CD4-positive, alpha-beta T cell treated with Interleukin-4 for 1 hour (primary cell): ENCODE measurements at places on chromosomes 13 and 19.
A peak's percentile ranks its signal among the peaks of the same experiment; 100 is the strongest.

DNA sequence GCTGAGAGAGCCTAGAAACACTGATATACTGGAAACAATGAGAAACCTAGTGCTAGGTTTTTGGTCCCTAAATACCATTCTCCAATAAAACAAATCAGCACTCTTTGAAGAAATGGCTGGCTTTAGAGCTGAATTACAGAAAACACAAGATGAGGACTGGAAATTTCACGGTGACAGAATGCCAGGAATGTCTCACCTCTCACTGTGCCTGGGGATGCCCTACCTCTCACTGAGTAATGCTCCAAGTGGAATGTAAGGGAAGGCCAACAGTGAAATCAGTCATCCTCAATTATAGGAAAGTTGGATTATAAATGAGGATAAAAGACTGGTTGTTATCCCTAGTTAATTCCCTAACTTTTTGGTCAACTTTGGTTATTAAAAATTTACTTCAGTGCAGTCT lies 259.0 kb downstream of the NALCN start:
- DNase-seq, result no peak

GRCh38 chr13:78976696-78977095 lies 317.7 kb upstream of the OBI1 start:
- DNase-seq, result no peak

DNA sequence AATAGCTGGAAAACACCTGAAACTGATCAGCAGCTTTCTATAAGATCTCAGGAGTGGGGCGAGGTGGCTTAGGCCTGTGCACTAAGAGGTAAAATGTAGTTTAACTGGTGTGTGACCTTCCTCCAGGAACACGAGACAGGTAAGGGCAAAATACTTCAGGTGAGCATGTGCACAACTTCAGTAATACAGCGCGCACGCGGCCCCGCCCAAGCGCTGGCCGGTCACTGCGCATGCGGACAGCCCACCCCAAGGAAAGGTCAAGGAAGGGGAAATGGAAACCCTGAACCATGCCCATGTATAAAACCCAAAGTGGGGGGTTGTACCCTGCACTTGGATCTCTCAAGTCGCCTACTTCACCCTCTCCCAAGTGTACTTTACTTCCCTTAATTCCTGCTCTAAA lies 49.4 kb upstream of the ARHGEF7 start:
- DNase-seq, result no peak

DNA sequence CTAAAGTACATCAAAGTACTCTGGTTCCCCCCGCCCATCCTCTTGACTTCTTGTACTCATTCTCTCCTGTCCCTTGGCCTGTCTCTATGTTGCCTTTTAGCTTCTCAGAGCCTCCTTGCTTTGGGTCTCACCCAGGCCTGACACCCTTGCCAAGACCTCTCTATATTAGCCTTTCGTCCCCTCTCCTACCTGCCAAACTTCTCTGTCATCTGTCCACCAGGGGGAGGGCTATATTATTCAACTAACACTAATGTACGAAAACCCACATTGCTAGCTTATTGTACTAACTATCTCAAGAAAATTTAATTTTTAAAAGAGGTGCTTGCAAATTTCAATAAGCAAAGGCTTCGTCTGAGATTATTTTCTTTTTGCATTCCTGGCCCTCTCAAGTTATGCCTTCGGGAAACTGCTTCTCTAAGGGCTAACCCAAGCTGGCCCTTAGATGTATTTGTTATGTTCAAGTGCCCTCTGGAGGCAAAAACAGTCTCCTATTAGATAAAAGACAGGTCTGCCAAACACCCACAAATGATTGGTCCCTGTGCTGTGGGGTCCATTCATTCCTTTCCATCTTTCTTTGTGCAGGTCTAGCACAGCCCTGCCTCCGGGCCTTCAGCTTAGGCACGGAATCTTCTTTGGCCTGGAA lies 6.3 kb upstream of the MRPS31 start:
- DNase-seq, result peak; percentile 70

DNA sequence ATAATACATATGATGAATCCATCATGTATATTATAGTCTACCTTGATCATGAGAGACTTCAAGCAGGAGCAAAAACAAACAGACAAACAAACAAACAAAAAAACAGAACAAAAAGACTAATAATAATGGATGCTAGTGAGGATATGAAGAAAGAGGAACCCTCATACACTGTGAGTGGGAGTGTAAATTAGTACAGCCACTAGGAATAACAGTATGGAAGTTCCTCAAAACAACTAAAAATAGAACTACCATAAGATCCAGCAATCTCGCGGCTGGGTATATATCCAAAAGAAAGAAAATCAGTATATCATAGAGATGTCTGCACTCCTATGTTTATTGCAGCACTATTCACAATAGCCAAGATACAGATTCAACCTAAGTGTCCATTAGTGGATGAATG lies 7.0 kb upstream of the DLEU7 start:
- DNase-seq, result no peak

DNA sequence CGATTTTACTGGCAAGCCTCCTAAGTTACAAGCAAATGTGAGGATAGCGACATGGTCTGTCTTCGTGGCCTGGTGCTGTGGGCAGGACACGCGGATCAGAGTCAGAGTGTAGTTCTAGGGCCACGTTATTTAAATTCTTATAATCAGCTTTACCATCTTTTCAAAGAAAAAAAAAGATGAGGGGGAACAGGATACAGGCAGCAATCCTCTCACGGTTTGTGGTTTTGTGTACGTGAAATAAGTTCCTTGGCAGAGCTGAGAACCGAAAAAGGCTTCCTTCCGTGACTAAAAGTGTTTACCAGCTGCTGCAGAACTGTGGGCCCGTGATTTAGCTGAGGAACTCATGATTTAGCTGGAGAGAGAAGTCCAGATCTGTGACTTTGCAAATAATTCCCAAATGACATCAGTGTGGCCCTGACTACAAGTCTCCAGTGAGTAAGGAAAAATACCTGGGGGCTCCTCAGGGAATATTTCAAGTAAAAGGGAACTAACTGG lies 27.2 kb downstream of the RCBTB2 start:
- DNase-seq, result peak; percentile 80

GRCh38 chr13:39233519-39233918 lies 195.3 kb downstream of the NHLRC3 start:
- DNase-seq, result no peak

DNA sequence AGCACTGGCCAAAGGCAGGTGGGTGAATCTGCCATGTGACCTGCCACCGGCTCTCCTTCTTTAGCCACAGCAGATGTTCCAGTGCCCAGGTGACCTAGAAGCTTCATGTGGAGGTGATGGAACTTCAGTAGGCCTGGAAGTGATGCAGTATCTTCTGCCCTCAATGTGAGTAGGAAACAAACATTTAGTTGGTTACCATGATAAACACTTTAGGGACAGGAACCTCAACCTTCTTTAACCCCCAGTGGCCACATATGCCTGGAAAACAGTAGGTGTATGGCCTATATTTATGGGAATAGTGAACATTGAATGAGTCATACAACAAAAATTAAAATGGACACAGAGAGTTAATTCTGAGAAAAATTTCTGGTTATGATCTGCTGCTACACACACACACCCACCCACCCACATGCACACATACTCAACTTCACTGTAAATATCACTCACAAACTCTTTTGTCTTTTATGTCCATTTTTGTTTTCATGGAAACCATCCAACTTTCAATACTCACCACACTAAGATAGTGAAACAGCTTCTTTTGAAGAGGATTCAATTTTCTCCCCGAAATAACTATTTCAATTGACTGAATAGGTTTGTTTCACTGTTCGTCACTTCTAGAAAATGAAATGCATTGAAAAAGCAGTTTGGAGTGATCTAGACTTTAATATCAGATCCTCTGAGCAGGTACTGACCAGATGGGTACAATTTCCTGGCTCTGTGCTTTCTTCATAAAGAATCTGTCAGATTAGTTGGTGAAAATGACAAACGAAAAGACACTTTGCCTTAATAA lies 97.3 kb downstream of the STARD13 start:
- DNase-seq, result no peak

GRCh38 chr19:2062389-2062729 lies 11.3 kb upstream of the MKNK2 start:
- no peak for DNase-seq

DNA sequence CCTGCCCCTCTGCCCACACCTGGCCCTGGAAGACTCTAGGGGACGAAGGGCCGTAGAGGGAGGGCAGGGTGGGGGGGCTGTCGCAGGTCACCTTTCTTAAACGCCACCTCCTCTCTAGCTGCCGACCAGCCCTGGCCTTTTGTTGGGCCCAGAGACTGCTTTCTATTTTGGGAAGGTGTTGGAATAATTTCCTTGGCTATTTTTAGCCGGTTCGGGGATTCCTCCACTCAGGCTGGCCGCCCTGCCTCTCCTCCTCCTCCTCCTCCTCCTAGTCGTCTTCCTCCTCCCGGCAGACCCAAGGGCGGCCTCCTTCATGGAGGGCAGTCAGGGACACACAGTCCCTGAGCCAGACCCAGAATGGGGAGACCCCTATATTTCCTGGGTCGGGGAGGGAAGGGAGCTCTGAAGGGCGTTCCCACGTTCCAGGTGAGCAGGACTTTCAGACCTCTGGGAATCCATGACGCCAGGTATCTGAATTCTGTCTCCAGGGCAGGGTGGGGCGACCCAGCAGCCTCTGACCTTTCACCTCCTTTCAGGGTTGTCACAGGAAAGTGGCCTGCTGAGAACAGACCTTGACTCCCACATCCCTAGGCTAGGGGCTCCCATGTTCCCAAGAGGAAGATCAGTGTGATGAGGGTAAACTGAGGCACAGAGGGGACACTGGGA lies 19.9 kb downstream of the GADD45B start:
- DNase-seq, result no peak

DNA sequence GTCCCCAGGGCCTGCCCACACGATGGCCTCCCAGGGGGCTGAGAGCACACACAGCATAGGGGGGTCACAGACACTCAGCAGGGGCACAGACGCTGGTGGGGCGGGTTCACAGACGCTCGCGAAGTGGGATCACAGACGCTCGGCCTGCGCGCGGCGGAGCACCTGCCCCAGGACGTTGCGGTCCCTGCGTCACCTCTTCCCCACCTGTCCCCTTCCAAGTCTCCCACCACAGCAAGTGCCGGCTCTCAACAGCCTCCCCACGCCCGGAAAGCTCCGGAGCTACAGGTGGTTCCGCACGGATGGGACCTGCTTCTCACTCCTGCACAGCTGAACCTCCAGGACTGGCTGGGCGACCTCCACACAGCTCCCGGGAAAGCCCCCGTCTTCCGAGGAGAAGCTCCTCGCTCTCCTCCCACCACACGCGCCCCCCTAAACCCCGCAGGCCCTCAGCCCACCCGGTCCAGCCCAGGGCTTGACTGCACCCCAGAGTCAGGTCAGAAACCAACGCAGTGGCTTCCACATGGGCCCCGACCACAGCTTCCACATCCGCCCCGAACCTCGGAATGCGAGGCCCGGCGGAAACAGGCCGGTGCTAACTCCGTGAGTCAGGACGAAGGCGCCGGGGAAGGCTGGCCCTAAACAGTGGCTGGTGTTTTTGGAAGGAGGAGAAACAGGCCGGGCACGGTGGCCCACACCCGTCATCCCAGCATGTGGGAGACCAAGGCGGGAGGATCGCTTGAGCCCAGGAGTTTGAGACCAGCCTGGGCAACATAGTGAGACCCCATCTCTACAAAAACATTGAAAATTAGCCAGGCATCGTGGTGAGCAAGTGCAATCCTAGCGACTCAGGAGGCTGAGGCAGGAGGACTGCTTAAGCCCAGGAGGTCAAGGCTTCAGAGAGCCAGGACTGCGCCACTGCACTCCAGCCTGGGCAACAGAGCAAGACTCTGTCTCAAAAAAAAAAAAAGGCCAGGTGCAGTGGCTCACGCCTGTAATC lies 16.5 kb downstream of the BTBD2 start:
- no peak for DNase-seq

GRCh38 chr13:95235974-95236373 lies 65.3 kb downstream of the ABCC4 start:
- no peak for DNase-seq
